ENCODE measurements at places on chromosomes 16 and 17.

DNA sequence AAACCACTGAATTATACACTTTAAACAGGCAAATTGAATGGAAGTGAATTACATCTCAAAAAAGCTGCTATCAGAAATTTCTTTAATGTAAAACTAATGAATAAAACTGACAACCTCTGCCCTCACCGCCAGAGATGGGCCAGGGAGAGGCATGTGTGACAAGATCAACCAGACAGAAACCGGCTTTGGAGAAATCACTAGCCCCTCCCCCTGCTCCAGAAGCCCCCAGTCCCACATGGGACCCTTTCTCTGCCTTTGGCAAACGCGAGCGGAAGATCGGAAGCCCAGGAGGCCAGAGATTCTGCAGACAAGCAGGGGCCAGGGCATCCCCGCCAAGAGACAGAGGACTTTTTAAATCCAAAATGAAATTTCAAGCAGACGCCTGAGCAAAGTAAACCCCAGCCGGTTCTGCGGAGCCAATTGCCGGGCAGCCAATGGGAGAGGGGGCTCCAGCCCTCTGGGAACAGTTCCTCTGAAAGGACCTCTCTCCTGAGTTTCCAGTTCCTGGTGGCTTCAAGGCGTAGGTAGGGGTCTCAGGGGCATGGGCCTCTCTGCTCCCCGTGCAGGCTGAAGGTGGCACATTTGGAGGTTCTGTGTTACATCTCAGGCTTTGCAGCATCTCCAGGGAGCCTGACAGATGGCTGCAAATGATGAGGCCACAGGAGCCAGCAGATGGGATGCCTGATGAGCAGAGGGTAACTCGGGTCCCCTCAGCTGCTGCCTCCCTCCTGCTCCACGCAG lies 118.1 kb downstream of the GSG1L start:
- H3K27me3 ChIP-seq, result peaks cover 4% of the 10 kb centered on the region
- H3K36me3 ChIP-seq, result no peaks in the 10 kb centered on the region
- H3K4me3 ChIP-seq, result no peak overlapping the region
- DNase-seq, result no peak
- H3K27ac ChIP-seq, result no peak overlapping the region

DNA sequence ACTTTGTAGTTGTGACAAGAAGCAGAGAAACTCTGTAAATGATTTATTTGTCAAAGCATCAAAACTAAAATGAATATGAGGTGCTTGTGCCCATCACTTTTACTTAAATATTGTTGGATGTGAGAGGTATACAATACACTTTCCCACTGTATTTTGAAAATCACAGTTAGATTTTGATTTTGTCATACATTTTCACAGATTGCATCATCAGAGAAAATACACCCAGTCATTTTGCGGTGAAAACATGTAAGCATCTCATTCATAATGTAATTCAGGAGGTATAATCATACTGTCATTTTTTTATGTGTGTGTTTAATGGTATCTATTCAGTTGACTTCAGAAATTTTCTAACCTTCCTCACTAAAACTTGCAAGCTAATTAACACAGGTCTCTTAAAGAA lies 11.3 kb downstream of the ZNF207 start:
- H3K27ac ChIP-seq, result no peak overlapping the region
- peaks cover 76% of the 10 kb centered on the region for H3K36me3 ChIP-seq
- peaks cover 48% of the 10 kb centered on the region for H3K4me1 ChIP-seq
- no peaks in the 10 kb centered on the region for H3K27me3 ChIP-seq
- DNase-seq, result no peak

- no peak overlapping the region for H3K27ac ChIP-seq
- no peak overlapping the region for H3K4me3 ChIP-seq
- H3K36me3 ChIP-seq, result no peaks in the 10 kb centered on the region
- DNase-seq, result no peak
- no peaks in the 10 kb centered on the region for H3K4me1 ChIP-seq
- no peaks in the 10 kb centered on the region for H3K27me3 ChIP-seq
These were observed 78.7 kb upstream of the GPRC5B start for GRCh38 chr16:19963301-19963700.

GRCh38 chr16:56910654-56911539 lies 21.0 kb upstream of the HERPUD1 start:
- no peak overlapping the region for H3K4me3 ChIP-seq
- no peaks in the 10 kb centered on the region for H3K36me3 ChIP-seq
- H3K27me3 ChIP-seq, result peaks cover 17% of the 10 kb centered on the region

- no peak overlapping the region for H3K4me3 ChIP-seq
- DNase-seq, result no peak
- no peaks in the 10 kb centered on the region for H3K4me1 ChIP-seq
- no peak overlapping the region for H3K27ac ChIP-seq
- H3K36me3 ChIP-seq, result no peaks in the 10 kb centered on the region
- H3K27me3 ChIP-seq, result no peaks in the 10 kb centered on the region
These were observed 767.6 kb upstream of the EEF2KMT start for GRCh38 chr16:5865236-5865635.

GRCh38 chr16:54366943-54367342 lies 80.4 kb upstream of the IRX3 start:
- no peak overlapping the region for H3K27ac ChIP-seq
- no peaks in the 10 kb centered on the region for H3K36me3 ChIP-seq
- H3K27me3 ChIP-seq, result peaks cover 13% of the 10 kb centered on the region
- no peak for DNase-seq
- H3K4me1 ChIP-seq, result no peaks in the 10 kb centered on the region

- peaks cover 11% of the 10 kb centered on the region for H3K27me3 ChIP-seq
- no peak for DNase-seq
- no peaks in the 10 kb centered on the region for H3K36me3 ChIP-seq
These were observed 58.7 kb downstream of the HSD17B2 start for GRCh38 chr16:82093666-82094300.

DNA sequence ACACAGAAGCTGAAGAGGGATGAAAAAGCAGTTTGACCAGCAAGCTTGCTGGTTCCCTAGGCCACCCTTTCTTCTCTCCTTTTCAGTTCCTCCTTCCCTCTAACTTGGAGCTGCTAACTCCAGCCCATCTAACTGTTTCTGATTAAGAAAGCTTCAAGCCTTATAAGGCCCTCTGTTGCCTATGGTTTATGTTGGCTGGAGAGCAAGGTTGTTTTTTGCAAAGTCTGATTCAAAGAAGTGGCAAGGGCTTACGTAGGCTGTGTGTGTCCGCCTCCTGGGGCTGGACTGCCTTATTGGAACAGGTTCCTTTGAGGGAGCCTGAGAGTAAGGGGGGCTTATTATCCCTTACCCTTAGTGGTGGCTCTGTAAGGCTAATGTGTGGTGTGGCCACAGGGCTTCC lies 7.1 kb downstream of the AKAP1 start:
- H3K4me3 ChIP-seq, result no peak overlapping the region
- no peak overlapping the region for H3K27ac ChIP-seq
- no peaks in the 10 kb centered on the region for H3K36me3 ChIP-seq
- no peaks in the 10 kb centered on the region for H3K27me3 ChIP-seq
